ENCODE measurements at places on chromosomes 2 and 18.

GRCh38 chr2:201270293-201271001, 10.1 kb downstream of the CASP8 start:
- DNase-seq: no peak

GRCh38 chr18:13872932-13873331, 42.4 kb downstream of the MC2R start:
- DNase-seq: no peak

DNA sequence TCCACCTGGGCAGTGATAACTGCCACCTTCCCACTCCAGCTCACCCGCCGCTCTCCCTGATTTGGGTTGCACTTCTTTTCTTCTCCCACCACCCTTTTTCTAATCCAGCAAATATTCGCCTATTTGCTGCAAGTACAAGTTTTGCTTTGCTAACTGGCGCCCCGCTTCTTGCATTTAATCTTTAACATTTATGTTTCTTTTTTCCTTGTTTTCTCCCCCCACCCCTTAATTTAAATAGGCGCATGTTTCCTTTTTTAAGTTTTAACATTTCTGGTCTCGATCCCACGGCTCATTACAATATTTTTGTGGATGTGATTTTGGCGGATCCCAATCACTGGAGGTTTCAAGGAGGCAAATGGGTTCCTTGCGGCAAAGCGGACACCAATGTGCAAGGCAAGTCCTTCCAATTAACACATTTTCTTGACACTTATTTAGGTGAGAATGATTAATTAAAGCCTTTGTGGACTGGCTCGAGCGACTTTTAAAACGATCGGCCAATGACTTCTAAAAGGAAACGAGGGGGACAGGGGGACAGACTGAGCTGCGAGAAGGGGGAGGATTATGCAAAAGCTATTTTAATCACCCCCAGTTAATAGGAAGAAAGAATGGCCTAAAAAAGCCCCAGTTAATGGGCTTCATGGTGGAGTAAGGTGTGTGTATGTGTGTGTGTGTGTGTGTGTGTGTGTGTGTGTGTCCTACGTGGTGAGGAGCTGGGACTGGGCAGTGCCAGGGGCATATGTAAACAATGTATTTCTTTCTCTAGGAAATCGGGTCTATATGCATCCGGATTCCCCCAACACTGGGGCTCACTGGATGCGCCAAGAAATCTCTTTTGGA, 1.6 kb downstream of the TBR1 start:
- no peak for DNase-seq

DNA sequence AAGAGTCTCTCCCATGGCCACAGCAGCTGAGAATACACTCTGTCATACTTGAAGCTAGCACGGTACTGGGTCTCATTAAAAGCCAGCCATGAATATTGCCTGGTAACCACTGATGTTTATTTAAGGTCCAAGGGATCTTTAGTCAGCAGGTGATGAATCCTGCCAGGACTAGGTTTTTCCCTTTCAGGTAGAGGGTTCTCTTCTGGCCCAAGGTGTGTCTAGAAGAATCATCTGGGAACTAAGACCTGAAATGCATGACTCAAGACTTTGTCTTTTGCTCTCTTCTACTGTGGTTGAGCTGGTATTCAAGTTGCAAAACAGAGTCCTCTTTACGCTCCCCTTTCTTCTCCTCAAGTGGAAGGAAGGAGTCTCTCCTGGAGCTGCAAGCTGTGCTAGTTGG, 400.5 kb upstream of the FSIP2 start:
- DNase-seq: no peak

GRCh38 chr18:37552286-37552685, 13.3 kb downstream of the CELF4 start:
- no peak for DNase-seq

DNA sequence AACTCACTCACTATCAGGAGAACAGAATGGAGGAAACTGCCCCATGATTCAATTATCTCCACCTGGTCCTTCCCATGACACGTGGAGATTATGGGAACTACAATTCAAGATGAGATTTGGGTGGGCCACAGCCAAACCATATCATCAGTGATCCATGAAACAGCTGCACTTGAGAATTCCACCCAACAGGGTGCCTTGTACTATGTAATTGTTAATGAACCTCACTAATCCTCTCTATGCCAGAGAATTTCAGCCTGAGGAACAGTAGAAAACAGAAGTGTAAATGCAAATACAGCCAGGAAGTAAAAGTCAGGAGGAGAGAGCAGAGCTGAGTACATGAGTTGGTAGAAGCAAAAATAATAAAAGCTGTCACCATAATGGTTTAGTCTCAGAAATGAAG, 261.4 kb downstream of the EPHA4 start:
- DNase-seq: no peak

DNA sequence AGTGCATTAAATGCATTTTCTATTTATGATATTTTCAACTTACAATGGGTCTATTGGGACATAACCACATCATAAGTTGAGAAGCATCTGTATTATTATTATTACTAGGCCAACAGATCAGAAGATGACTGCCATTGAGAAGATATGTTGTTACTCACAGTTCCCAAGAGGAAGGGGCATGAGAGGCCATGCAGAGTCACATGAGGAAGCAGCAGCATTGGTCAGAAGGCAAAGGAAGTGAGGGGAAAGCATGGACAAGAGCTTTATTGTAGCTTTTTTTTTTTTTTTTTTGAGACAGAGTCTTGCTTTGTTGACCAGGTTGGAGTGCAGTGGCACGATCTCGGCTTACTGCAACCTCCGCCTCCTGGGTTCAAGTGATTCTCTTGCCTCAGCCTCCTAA, 66.2 kb upstream of the LCLAT1 start:
- no peak for DNase-seq

DNA sequence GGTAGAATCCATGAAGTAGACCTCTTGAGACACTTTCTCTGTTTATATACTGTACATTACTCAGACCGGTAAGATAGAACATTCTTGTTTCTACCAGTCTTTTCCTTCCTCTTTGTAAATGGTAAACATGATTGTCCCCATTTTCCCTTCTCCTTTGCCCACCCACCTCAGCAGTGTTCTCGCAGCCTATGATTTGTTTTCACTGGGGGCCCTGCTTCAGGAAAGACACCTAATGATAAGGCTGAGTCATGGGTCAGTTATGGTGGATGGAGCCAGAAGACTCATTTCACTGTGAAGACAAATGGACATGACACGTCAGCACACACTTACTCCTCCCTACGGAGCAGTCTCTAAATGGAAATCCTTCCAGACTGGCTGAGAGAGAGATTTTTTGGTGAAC, 23.7 kb downstream of the CENPO start:
- DNase-seq: no peak

DNA sequence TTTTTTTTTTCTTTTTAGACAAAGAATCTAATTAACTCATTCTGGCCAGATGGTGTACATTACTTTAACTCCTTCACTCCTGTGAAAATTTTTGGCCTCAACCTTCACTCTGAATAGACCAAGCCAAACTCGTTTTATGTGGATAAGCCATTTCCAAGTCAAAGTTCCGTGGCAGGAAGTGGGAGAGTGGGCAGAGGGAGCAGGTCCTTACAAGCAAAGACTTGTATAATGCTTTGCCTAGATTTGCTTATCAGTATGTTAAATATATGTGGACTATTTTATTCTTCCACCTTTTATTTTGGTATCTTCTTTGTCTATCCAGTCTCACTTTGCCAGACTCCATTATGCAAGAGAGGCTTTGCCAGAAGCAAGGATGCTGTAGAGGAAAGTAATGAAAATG, 178.1 kb upstream of the TNP1 start:
- peak; percentile 29 for DNase-seq

DNA sequence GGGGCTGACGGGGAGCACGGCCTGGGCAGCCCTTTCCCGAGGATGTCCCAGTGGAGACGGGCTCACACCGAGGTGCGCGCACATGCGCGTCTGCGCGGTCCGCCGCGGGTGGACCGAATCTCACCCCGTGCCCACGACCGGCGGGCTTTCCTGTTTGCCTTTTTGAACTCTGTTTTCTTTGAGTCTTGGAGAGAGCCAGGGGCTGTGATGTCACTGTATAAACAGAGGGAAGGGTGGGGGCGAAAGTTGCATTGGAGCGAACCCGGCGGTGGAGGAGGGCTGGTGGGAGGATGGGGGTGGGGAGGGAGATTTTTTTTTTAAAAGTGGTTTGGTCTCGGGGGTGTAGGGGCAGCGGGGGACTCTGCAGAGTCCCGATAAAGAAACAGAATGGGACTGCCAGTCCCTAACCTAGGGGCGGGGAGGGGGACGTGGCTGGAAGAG, 141.2 kb upstream of the CTAGE1 start:
- DNase-seq: peak; percentile 10

DNA sequence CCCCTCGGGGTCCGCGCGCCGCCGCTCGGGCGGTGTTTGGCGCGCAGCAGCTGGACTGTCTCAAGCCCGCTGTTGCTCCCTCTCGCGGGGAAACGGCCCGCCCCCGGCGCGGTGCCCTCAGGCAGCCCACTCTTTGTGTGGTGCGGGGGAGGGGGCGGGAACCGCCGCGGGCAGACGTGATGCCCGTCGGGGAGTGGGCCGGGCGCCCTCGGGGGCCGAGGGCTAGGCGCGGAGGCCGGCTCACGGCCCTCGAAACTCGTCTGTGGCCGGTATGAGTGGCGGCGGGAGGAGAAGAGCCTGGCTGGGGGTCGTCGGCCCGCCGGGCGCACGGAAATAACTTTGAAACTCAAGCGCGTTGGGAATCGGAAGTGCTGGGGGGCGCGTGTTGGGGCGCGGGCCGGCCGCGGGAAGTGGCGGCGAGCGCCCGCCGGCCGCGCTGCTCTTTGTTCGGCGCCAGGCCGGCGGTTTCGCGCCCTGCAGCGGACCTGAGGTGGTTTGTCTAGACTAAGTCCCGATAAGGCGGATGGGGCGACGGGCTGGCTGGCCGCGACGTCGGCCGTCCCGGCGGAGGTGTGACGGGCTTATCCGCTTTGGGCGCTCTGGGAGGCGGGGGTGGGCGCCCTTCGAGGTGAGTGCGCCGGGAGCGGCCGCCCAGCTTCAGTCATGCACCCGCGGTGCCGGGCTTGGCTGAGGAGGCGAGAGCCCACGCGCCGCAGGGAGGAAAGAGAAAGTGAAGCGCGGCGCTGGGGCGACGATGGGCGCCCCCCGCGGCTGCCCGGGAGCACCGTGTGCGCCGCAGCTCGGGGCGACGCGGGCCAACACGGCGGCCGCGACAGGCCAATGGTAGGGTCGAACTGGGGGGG, 679 bp downstream of the PTMA start:
- DNase-seq: no peak

DNA sequence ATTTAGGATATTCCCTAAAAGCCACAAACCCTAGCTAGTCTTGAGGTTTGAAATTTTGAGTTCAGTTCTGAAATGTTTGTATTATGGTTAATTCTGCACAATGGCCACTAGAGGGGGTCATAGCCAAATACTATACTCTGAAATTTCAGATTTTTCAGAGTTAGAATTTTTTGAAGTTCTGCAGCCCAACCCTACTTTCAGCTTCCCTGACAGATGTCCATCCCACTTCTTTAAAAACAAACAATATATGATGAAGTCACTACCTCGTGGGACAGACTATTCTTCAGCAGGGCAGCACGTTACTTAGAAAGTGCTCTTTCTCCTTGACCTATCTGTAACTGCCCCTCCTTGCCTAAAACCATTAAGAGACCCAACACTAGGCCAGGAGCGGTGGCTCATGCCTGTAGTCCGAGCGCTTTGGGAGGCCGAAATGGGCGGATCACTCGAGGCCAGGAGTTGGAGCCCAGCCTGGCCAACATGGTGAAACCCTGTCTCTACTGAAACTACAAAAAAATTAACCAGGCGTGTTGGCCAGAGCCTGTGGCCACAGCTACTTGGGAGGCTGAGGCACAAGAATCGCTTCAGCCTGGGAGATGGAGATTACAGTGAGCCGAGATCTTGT, 48.2 kb upstream of the PAPOLG start:
- peak; percentile 2 for DNase-seq

DNA sequence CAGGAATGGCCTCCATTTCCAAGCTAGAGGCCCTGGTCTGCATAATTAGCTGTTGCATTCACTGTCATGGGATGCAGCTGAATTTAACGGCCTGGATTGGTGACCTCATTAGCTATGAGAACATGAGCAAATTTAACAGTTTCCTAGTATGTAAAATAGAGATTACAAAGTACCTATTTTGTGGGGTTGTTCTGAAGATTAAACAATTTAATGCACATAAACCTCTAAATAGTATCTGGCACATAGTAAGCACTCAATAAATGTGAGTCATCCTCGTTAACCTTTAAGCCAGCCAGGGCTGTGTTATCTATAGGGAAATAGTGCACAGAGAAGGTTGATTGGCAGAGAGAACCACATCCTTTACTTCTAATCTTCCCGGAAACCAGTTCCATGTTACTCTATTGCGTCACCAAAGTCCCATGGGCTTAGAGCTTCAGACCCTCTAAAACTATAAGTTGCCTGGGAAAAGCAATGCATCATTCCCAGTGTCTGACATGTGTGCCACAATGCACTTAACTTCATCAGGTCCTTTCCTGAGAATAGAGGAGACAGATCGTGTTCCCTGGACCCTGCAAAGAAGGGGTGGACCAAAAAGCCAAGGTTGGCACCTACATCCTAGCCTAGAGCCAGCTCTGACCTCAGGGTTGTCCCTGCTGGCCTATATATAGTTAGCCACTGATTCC, 196.5 kb downstream of the LNPK start:
- DNase-seq: no peak

- DNase-seq: no peak
Observed at GRCh38 chr18:62332431-62332830, 7.3 kb downstream of the TNFRSF11A start.

DNA sequence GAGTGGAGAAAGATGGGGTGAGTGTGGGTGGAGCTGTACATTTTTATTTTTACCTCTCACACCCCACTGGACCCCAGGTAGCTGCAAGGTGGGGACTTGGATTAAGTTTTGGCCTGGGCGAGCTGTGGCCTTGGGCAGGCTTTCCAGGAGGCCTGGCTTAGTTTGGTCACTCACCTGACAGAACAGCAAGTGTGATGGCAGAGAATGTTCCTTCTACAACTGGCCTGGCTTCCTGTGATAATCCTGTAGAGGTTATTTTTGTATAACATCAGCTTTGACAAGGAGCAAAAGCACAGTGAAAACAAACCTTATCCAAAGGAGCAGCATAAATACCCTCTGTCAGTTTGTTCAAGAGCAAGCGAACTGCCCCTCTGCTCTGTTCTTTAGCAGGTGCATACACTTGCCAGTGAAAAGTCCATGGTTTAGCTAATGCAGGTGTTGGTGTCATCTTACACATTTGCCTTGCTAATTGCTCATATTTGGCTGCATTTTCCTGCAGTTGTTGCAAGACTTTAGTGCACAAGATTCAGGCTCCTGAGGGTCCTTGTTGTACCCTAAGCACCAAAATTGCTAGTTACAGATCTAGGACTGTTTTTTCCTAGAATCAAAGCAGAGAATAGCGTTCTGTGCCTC, 6.3 kb downstream of the THNSL2 start:
- peak; percentile 97 for DNase-seq

GRCh38 chr2:112304298-112304941, 29.0 kb downstream of the ZC3H6 start:
- no peak for DNase-seq

Data from NCI-H526 treated with DMSO at 0.1 percent for 48 hours (cell line).